ENCODE measurements at places on chromosomes 5 and 9.

GRCh38 chr5:133123297-133123696 lies 71.5 kb downstream of the HSPA4 start:
- DNase-seq, result no peak

DNA sequence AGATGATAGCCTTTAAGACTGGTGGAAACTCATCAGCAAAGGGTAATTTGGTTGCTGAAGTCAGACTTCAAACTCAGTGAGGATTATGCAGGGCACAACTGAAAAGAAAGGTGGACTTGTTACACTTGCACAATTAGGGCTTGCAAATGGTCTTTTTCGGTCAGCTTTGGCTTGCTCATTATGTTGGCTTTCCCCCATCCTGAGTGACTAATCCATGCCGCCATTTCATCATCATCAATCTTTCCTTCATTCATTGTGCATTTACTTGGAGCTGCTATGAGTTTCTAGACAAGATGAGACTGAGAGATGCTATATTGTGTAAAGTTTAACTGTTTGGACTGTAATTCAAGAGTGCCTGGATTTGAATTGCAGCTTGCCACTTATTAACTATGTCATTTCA lies 134.8 kb upstream of the PPP1R2B start:
- no peak for DNase-seq

DNA sequence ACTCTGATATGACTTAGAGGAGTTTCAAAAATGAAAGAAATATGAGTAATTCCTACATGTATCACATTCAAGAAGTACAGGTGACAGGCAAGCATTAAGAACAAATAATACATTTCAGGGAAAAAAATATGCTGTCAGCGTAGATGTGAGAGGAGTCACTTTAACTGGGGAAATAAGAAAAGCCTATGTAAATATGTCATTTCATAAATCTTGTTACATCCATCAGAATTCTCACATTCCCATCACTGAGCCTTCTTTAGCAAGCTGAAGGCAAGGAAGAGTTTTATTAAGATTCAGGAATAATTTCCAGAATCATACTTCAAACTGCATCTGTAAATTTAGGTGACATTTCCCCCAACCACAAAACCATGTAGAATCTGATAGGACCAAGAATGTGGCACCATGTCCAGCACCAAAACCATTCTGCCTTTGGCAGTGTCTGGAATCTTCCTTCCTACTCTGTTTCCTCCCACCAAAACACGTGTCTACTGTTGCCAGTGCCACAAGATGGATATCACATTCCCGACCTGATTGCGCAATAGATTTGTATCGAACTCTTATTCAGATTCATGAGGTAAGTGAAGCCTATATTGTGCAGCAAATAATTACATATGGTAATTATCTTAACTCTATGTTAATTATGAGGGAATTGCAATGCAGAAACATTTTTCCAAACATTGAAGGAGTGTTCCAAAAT lies 690.9 kb downstream of the ISL1 start:
- DNase-seq, result no peak

- DNase-seq, result no peak
Observed at GRCh38 chr9:135524130-135524861, 3.1 kb downstream of the LCN1 start.

GRCh38 chr5:40755093-40755406 lies 711 bp downstream of the TTC33 start:
- peak; percentile 63 for DNase-seq

DNA sequence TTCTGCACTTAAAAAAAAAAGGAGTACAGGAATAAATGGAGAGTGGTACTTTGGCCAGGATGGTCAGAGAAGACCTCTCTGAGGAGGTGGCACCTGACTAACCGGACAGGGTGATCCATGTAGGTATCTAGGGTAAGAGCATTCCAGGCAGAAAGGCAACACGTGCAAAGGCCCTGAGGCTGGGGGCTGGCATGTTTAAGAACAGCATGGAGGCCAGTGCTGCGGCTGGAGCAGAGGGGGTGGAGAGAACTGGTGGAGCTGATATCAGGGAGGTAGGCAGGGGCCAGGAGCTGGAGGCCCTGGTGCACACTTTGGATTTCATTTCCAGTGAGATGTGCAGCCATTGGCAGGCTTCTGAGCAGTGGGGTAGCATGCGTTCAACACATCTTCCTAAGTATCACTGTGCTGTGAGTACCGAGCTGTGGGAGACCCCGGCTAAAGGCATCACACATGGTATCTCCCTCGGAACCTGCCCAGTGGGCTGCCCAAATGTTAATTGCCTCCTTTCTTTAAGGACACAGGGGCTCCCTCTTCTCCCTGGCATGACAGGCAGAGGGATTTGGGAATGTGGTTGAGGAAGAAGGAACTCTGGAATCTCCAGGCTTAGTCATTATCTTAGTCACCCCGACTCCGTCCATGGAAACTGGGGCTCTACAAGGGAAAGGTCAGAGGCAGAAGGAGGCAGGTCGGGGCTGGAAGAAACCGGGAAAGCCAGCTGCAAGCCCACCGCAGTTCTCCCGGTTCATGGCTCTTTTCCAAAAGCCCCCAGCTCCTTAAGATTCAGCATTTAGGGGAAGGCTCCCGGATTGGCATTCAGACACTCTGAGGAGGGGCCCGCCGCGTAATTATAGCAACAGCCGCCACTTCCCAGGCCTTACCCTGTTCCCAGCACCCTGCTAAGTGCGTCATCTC lies 18.6 kb downstream of the SLC6A7 start:
- DNase-seq, result no peak

GRCh38 chr9:124268248-124268647 lies 10.5 kb downstream of the NEK6 start:
- DNase-seq, result no peak

DNA sequence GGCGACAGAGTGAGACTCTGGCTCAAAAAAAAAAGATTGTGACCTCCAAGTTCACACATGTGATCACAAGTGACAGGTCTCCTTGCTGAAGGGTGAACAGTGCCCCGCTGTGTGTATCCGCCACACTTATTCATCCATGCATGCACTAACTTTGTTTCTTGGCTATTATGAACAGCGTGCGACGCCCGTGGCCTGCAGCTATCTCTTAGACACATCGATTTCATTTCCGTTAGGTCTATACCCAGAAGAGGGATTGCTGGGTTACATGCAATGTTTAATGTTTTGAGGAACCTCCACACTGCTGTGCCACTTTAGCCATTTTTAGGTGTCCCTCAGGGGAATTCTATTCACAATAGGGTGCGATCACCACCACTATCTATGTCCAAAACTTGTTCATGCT lies 12.1 kb upstream of the EGFL7 start:
- DNase-seq, result no peak

DNA sequence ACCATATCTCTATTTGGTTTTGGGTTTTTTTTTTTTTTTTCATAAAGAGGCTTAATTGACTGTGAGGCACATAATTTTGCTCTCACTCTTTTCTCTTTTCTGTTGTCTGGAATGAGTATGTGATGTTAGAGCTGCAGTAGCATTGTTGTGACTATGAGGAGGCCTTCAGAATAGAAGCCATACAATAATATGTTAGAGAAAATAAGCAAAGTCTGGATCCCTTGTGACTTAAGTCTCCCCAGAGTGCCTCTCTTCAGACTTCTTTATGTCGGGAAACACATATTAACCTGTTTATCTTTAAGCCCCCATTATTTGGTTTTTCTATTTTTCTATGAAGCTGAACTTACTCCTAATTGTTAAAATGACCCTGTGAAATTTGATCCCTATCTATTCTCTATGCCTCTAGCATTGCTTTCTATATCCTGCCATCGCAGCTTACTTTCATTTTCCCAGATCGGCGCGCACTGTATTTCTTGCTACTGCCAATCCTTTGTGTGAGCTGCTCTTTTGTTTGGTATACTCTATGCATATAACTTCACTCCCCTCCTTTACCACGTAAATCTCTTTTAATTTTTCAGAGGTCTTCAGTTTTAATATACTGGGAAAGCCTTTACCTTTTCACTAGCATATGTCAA lies 372.5 kb upstream of the KCNN2 start:
- no peak for DNase-seq

- no peak for DNase-seq
Observed at GRCh38 chr5:102750151-102750834, 4.8 kb upstream of the PAM start.

DNA sequence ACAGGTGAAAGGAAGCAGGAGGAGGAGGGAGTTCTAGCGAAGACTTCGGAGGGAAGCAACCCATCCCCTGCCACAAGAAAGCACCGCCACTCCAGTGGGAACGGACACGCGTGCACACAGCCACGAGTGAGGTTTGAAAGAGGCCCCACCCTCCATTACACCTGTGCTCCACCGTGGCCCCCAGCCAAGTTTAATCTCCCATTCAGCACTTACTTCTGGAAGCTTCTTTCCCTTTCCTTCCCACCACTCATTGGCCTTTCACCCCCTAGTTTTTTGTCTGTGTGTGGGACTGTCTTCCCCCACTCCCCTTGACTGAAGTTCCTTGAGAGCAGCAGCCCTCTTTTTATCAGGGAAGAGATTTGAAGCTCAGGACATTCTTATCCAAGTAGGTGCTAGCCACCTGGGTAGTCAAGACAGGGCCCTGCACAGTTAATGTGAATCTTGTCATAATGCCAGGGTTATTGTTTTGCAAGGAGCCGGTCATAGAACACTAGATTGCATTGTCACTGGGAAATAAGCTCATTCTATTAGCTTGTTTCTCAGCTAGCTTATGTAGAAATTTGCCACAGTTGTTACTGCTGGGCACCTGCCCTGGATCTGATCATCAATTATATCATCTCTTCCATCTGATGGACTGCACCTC lies 256.0 kb downstream of the DOCK8 start:
- DNase-seq, result peak; percentile 5

- no peak for DNase-seq
Observed at GRCh38 chr5:45038366-45038987, 229.7 kb downstream of the MRPS30 start.

- no peak for DNase-seq
Observed at GRCh38 chr5:11397549-11397948, 506.7 kb downstream of the CTNND2 start.

- DNase-seq, result no peak
Observed at GRCh38 chr5:40828021-40828631, 6.9 kb downstream of the RPL37 start.

- no peak for DNase-seq
Observed at GRCh38 chr9:79409182-79409823, 162.5 kb upstream of the TLE4 start.

DNA sequence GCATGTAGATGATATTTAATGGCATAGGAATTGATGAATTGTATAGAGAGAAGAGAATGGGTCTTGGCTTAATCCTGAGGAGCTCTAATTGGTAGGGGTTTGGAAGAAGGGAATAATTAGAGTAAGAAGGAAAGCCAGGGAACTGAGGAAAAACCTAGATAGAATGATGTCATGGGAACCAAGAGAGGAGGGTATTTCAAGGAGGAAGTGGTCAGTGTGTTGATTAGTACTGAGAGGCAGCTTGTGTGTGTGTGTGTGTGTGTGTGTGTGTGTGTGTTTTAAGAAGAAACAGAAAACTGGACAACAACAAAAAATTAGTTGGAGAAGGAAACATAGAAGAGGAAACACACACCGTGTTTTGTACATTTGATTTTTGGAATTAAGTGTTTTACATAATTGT lies 42.8 kb downstream of the MAST4 start:
- no peak for DNase-seq

DNA sequence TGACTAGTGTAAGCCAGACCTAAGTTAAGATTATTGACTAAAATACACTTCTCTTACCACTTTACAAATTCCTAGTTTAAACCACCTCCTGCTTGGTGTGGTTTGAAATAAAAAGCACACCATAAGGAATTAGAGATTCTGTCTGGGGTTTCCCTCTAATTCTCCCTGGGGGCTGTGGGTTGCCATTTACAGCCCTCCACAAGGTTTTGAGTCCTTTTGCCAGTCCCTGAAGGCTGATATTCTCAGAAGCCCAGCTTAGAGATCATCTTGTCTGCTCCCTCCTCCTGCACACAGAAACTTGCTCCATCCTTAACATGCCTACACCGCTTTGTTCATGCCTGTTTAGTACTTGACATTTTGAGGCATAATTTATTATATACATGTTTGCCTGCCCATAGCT lies 7.2 kb upstream of the LMNB1 start:
- DNase-seq, result no peak

- DNase-seq, result no peak
Observed at GRCh38 chr5:178364326-178364675, 131.7 kb upstream of the PHYKPL start.

GRCh38 chr5:97094579-97095317 lies 47.7 kb downstream of the LIX1 start:
- DNase-seq, result peak; percentile 22

DNA sequence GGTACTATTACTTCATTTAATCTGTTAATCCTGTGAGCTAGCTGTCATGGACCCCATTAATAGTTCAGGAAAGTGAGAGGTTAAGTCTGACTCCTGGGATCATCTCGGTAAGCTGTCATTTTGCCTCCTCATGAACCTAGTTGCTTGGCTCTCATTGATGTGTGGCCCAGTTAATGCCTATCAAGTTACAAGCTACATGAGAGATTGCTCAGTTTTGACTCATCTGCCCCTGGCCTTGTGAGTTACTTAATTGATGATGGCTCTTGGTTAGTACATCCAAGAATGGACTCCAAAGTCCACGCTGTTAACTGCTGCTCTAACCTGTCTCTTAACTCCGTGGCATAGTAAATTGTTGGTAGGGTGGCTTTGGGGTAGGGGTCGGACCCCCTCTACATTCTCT lies 23.9 kb downstream of the LARP1 start:
- DNase-seq, result no peak

- DNase-seq, result no peak
Observed at GRCh38 chr5:20348321-20348720, 360.3 kb upstream of the CDH18 start.

DNA sequence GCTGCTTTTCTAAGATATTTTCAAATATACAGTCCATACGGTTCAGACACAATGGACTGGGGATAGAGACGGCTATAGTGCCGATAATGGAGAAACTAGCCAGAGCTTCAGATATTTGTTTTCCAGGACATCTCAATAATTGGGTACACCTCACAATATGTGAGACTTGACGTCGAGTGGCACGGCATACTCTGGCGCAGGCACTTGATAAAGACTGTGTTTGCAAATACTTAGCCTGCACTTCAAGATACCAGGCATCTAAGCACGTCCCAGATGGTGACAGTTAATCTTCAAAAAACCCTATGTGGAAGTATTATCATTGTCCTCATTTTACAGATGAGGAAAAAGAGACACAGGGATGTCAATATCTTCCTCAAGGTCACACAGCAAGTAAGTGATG lies 48.5 kb downstream of the SEMA5A start:
- no peak for DNase-seq

- no peak for DNase-seq
Observed at GRCh38 chr5:37400501-37400900, 21.4 kb downstream of the WDR70 start.

- DNase-seq, result no peak
Observed at GRCh38 chr5:43065387-43065947, 25.3 kb upstream of the ANXA2R start.

DNA sequence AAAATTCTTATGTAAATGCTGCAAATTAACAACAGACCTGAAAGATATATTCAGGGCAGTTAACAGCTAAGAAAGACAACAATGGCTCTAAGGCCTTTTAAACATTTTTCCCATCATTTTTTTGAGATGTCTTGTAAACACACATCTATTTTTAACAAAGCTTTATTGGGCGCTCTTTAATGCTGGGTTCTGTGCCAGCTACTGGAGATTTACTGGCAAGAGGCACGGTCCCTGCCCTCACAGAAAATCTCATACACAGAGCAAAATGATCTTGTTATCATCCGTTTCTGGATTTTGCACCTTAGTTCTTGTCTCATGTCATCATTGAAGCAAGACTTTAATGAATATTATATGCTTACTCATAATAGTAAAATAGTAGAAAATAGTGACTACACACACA lies 1022.3 kb upstream of the WWC1 start:
- DNase-seq, result no peak

Data from stimulated activated CD4-positive, alpha-beta T cell treated with anti-CD3 and anti-CD28 coated beads, Interleukin-2, amount 100 ng/mL, for 24 hours (primary cell).